ENCODE measurements at places on chromosomes 3 and 15. TPM values are rescaled to one million over a fixed set of nuclear protein-coding genes. Genes with fewer than 3 reads are reported as not detected.

DNA sequence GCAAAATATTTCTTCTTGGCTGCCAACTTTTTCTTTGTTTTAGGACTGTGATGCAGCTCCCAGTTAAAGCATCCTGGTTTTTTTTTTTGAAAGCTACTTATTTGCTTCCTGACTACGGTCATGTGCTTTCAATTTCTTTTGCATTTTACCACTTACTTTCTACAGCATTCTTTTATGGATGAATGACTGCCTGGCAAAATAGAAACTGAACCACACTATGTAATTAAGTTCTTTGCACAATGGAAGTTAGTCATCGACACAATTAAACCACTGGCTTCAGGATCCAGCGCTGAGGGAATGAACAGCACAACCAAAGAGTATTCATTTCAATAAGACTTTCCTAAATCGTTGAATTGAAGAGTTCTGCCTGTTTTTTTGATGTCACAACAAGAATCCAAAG lies 82.2 kb upstream of the EPHA3 start:
- no peak for DNase-seq

- no peak for DNase-seq
These were observed 149.6 kb downstream of the PDZRN3 start for GRCh38 chr3:73475175-73475574.

DNA sequence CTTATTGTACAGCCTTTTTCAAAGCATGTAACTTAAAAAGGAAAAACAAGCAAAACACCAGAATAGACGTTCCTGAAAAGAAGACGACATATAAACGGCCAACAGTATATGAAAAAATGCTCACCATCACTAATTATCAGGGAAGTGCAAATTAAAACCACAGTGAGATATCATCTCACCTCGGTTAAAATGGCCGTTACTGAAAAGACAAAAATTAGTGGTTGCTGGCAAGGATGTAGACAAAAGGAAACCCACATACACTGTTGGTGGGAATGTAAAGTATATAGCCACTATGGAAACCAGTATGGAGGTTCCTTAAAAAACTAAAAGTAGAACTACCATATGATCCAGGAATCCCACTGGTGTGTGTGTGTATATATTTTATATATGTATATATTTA lies 64.5 kb upstream of the MLF1 start:
- DNase-seq = no peak

DNA sequence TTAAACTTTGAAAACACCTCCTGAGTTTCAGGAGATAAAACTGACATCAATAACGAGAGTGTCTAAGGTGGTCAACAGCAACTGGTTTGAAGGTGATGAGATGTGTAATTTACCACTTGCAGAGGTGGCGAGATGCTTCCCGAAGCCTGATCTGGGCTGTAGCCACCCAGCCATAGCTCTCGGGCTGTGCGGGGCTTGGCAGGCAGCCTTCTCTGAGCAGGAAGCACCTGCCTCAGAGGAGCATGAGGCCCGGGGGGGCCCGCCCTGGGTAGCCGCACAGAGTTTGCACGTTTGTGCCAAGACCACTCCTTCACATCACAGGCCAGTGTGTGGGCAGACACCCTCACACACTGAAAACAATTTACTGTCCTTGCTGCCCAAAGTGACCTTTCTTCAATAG lies 220.3 kb downstream of the CACNA2D3 start:
- DNase-seq = no peak

GRCh38 chr3:193372783-193373182 lies 5.8 kb downstream of the ATP13A5 start:
- no peak for DNase-seq

- no peak for DNase-seq
These were observed 83.7 kb downstream of the BCHE start for GRCh38 chr3:165753560-165753959.

- peak; percentile 100 for DNase-seq
These were observed at the start of gene NUDT16 for GRCh38 chr3:131381445-131382291. TSS of gene NUDT16 (plus strand) at chr3:131381774. CDS start at chr3:131381805, 31 bp downstream.

DNA sequence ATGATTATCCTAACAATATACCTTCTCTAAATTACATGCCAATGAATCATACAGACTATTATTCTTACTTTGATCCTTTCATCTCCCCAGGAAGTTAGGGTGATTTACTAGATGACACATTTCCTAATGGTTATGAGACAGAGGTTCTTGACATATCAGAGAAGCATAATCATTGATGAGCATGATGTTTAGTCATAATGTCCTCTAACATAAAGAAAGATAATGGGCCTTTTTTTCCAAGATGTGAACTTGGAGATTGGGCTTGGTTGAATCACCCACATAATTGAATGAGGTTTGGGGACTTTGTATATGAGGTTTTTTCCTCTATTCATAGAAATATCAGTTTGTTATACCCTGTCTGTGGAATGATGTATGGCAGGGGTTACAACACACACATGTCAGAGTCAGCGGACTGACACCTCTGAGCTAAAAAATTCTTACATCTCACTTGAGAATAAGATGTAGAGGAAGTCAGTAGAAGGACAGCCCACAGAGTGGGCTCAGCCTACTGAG lies 69.7 kb upstream of the DCBLD2 start:
- DNase-seq = no peak

- DNase-seq = no peak
These were observed 7.9 kb downstream of the FOXL2 start for GRCh38 chr3:138938877-138939560.

- no peak for DNase-seq
These were observed 123.9 kb downstream of the IL20RB start for GRCh38 chr3:137081711-137082110.

DNA sequence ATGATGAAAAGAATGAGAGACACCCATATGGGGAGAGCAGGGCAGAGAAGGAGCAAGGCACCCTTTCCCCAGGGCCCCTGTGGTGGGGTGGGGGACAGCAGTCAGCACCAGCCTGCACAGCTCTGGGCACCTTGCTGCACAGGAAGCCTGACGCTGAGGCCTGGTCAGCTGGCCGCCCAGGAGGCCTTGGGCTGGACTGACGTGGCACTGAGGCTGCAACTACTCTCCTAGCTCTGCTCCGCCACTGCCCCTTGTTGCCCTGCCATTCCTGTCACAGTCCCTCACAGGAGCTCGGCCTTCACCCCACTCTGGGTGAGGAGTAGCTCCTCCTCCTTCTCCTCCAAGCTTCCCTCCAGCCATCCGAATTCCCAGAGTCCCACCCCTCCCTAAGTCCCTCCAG lies 99.7 kb downstream of the CPN2 start:
- no peak for DNase-seq

GRCh38 chr3:13192471-13193213 lies 119.4 kb upstream of the IQSEC1 start:
- DNase-seq = no peak

- peak; percentile 81 for DNase-seq
These were observed 497 bp upstream of the RPLP1 start for GRCh38 chr15:69451951-69452691.

DNA sequence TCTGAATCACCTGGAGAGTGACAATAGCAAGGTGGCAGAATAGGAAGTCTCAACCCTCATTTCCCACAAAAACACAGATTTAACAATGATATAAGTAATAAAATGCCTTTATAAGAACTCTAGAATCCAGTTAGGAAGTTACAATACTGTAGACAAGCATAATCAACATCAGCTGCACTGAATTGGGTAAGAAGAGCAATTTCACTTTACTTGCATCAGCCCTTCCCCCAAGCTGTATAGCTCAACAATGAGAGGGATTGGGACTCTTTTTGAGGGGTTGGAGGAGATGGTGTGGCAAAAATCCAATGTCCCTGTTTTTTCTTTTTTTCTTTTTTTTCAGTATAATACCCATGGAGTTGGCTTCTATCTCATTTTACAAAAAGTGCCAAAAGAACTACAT lies 63.1 kb downstream of the SERP1 start:
- no peak for DNase-seq

DNA sequence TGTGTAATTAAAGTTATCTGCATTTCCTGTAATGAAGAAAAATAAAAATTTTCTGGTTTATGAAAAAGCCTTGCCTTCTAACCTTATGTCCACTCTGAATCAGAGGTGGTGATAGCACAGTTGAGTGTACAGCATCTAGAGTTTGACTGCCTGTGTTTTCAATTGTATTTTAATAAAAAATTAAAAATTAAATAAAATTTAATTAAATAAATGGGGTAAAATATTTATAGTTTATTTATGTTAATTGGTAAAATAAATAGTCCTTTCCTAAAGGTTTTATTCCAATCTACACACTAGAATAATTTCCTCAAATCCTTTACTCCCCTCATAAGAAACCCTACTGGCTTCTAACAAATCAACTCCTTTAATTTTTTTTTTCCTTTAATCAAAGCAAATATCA lies 111.8 kb upstream of the MYO5C start:
- no peak for DNase-seq

DNA sequence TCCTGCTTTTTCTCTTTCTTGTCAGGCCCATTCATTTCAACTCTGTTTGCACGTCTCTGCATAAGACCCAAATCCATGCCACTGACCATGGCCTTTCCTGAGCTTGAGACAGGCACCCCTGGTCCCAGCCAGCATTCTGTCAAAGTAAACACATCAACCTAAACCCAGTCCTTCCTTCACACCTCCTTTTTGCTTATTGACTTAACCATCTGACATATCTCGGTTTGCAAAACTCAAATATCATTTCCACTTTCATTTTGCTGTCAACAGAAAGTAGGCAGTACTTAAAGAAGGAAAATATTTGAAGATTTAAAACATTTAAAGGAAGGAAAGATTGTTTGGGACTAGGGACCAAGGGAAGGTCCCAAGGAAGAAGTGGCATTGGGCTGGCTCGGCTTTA lies 48.2 kb upstream of the KBTBD8 start:
- DNase-seq = no peak

- no peak for DNase-seq
These were observed 48.7 kb upstream of the RYK start for GRCh38 chr3:134299185-134299887.

DNA sequence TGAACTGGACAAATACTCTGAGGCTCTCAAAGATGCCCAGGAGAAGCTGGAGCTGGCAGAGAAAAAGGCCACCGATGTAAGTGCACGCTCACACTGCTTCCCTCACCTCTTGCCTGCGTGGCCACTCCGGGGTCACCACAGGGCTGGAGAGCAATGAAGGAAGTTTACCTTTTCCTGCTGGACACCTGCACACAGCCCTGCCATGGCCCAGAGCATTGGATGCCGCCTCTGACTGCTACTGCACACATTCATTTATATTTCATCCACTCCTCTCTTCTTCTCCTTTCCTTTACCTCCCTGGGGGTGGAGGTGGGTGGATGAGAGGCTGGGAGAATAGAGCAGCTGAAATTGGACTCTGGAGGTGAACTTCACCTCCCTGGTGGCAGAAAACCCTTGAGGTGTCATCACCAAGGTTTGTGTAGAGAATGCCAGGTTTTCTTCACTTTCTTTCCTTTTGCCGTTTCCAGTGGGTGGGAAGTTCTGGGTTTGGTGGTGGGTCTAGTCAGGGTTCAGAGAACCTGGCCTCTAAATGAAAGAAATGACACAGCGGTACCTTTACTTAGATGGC lies 1.6 kb downstream of the TPM1 start:
- no peak for DNase-seq

DNA sequence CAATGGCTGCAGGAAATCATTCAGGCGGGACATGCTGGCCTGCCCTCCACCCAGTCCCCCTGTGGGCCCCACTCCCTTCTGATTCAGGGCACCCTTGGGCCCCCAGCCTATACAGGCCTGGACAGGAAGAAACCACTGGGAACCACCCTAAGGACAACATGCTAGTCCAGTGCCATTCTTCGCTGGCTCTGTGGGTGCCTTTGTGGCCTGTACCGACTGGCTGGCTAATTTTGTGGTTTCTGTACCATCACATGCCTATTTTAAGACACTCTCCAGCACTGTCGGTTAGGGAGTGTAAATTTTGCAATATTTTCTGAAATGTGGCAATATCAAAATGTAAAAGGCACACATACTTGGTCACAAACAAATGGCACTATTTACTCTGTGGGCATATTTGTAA lies 61.4 kb upstream of the POLG start:
- no peak for DNase-seq

DNA sequence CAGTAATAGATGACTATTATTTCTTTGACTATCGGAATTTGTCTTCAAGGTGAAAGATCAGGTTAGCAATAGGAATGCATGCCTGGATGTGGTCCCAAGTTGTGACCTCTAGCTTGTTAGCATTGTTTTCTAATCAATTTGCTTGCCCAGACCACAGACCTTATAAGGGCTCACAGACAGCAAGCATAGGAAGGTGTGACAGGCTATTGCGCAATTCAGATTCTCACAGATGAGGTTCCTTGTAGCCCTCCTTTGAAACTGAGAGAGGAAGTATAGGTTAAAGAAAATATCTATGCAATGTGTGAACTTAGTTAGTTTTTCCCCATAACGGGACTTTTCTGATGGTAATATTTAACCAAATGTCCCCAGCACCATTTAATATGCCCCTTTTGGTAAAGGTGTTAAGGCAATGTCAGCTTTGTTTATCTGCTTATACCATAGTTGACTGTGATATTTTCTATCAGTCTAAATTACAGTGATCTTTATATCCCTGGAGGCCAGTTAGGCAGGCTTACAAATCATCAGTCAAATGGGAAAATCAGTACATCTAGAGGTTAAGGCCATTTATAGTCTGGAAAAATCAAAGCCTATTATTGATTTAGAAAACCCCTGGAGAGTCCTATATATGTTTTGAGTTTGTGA lies 168.1 kb upstream of the MBNL1 start:
- DNase-seq = no peak

GRCh38 chr3:187550446-187550845 lies 119.7 kb downstream of the SST start:
- DNase-seq = no peak

GRCh38 chr3:56053727-56054126 lies 414.5 kb downstream of the ERC2 start:
- DNase-seq = no peak

- no peak for DNase-seq
These were observed 60.5 kb downstream of the TLE3 start for GRCh38 chr15:70037292-70037640.

The MNS1 gene
- 2.0 TPM for total RNA-seq

The SLC6A11 gene
- total RNA-seq = not detected

The SH2D7 gene
- total RNA-seq = not detected

The SKOR1 gene
- total RNA-seq = 0.24 TPM

The SLC9C1 gene
- total RNA-seq = 3.9 TPM

The C2CD4B gene
- 1.7 TPM for total RNA-seq

The AQR gene
- 13.2 TPM for total RNA-seq

The SLC22A13 gene
- total RNA-seq = 0.22 TPM

The STRIT1 gene
- total RNA-seq = 4.8 TPM

The SMCO1 gene
- 28.7 TPM for total RNA-seq

The SMC4 gene
- 17.5 TPM for total RNA-seq

The CPN2 gene
- total RNA-seq = 0.35 TPM

The EMC7 gene
- 55.6 TPM for total RNA-seq

The WDR53 gene
- 8.4 TPM for total RNA-seq

The DUOXA1 gene
- total RNA-seq = 0.73 TPM

All from cardiac septum (tissue), 1 donor.